Skeletal muscle cell (primary cell): ENCODE measurements at places on chromosomes 1 and 21.

- no peak for DNase-seq
These were observed 12.4 kb upstream of the PODN start for GRCh38 chr1:53049574-53049967.

- DNase-seq = peak; percentile 78
These were observed 5.4 kb downstream of the MIER1 start for GRCh38 chr1:66929999-66930822.

DNA sequence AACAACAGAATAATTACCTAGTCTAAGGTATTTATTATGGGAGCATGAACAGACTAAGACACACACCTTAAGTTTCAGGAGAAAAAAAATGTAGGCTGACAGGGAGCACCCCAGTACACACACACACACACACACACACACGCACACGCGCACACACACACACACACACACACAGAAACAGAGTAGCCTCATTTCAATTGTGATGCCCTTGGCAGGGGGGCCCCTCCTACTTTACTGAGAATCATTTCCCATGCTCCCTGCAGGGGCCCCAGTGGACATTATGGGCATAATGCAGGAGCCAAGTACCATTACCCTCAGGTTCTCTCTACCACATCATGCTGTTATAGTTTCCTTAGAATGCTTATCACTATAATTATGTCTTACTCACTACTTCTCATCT, 104.9 kb downstream of the CDC7 start:
- no peak for DNase-seq

- no peak for DNase-seq
These were observed 1.9 kb upstream of the KCNA10 start for GRCh38 chr1:110520827-110521226.

GRCh38 chr1:241644259-241644658, 4.1 kb upstream of the CHML start:
- no peak for DNase-seq

- DNase-seq = no peak
These were observed 62.1 kb downstream of the USP24 start for GRCh38 chr1:55153031-55153430.

- no peak for DNase-seq
These were observed 61.8 kb upstream of the CD1D start for GRCh38 chr1:158118713-158119402.

DNA sequence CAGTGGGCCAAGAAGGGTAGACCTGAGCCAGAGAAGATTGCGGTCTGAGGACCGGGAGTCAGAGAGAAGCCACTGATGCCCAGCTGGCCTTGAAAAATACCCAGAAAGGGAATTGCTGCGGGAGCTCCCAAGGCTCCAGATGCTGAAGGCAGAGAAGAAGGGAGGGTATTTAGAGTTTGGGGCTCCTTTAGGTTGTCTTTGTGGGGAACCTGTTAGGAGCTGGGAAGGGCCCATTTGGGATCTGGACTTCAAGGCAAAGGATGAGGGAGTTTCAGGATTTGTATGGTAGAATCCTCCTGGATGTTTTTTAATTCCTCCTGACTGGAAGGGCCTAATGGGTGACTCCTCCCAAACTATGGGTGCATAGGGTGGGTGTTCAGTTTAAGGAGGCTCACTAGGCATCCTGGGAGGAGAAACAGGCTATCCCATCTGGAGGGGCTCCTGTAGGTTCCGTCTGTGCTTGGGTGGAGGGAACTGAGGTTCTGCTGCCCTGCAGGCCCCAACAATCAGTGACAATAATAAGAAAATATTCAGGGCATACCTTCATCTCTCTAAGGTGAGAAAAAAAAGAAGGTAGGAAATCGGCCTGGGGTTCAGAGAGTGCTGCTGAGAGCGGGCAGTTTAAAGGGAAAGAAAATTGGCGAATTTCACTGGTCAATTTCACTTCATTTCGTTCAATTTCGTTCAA, 5.1 kb downstream of the FOXD2 start:
- DNase-seq = no peak
